ENCODE measurements at places on chromosomes 3 and 15.

DNA sequence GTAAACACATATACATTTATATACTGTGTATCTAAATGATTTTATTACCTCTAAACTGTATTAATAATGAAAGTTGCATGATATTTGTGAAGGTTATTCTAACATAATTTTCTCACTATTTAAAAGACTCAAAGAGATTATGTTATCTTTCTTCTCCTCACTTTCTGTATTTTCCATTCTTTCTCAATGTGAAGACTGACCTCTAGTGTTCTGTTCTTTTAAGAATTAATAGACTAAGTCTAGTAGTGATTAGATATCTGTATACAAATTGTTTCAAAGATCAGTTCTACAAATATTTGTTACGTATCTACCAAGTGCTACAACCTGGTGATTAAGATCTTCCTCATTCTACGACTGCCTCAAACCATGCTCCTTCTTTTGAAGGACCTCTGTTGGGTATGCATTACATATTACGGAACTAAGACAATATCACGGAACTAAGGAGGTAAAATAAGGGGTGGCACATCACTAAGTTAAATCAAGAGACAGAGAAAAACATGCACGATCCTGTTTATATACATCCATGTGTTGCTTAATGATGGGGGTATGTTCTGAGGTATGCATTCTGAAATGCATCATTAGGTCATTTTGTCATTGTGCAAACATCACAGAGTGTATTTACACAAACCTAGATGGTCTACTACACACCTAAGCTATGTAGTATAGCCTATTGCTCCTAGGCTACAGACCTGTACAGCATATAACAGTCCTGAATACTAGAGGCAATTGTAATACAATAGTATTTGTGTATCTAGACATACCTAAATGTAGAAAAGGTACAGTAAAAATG is 161.5 kb upstream of the KBTBD8 start:
- no peak for DNase-seq

DNA sequence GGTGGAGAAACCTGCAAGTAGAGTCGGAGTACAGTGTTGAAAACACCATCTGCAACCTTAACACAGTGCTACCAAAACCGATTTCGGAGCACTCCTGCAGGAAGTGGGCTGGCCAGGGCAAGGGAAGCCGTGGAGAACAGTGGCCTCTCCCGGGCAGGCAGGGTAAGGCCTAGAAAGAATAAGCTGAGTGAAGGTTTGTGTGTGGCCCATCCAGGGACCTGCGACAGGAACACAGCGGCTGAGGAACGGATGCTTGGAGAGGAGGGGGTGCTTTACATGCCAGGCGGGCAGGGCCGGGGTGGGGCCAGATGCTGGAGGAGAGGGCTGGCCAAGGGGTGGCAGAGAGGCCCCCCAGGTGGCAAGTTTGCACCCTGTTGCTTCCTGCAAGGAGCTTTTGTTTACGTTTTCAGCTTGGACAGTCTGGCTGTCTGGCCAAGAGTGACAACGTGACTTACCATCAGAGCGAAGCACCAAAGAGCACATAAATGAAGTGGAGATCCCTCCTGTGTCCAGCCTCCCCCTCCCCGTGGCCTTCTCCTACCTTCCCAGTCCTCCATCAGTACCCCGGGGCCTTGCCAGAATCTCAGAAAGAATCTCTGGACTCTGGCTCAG is 156.5 kb downstream of the PGPEP1L start:
- no peak for DNase-seq

DNA sequence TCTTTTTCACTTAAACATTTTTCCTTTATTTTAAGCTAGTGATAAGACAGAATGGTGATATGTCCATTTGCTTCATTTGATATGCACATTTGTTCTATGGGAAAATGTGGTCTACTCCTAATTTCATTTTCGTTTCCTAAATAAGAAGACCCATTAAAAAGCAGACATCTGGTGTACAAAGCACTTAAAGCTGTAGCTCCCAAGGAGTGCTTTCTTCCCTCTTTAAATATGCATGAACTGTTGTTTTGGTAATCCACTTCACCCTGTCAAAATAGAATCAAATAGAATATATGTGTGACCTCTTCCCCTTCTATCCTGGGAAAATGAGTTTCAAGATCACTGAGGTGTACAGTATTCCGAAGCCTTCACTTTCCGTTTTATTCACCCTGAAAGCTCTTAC is 182.8 kb downstream of the ROBO2 start:
- no peak for DNase-seq

DNA sequence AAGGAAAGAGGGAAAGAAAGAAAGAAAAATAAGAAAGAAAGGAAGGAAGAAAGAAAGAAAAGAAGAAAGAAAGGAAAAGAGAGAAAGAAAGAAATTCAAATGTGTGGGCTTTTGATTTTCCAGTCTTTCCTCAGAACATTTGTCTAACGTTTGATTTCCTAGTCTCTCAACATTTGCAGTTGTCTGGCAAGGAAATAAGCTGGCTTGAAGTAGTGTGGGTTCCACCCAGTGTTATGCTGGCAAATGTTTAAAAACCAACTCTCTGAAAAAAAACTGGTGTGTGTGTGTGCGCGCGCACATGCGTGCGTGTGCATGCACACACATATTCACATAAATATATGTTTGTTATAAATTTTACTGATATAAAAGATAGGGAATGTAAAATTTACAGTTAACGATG is 54.6 kb upstream of the C3orf49 start:
- no peak for DNase-seq

DNA sequence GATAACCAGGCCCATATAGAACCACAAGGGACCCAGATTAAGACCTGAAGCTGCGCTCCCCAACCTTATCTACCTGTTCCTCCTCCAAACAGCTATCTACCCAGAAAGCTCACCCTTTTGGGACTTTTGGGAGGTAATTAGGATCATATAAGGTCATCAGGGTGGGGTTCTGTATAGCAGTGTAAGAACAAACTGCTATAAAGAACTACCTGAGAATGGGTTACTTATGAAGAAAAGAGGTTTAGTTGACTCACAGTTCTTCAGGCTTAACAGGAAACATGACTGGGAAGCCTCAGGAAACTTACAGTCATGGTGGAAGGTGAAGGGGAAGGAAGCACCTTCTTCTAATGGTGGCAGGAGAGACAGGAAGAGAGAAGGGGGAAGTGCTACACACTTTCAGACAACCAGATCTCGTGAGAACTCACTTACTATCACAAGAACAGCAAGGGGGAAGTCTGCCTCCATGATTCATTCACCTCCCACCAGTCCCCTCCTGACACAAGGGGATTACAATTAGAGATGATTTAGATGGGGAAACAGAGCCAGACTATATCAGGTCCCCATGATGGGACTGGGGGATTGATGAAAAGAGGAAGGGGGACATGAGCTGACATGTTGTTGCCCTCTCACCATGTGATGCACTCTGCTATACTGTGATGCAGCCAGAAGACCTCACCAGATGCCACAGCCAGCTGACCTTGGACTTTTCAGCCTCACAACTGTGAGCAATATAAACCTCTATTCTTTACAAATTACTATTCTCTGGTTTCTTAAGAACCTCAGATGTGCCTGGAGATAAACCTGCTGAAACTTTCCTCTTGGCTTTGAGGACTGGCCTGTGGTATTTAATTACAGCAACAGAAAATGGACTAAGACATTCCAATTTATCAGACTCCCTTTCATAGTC is 15.3 kb upstream of the FMN1 start:
- no peak for DNase-seq

GRCh38 chr3:125120379-125121122 is 64.8 kb upstream of the HEG1 start:
- no peak for DNase-seq

GRCh38 chr15:28982886-28983285 is 97.1 kb downstream of the APBA2 start:
- DNase-seq: no peak

GRCh38 chr3:111919370-111920065 is 59.3 kb upstream of the ABHD10 start:
- DNase-seq: no peak

GRCh38 chr3:99537416-99537815 is 101.0 kb upstream of the COL8A1 start:
- no peak for DNase-seq
